ENCODE measurements at places on chromosomes 2 and 18.

GRCh38 chr18:48955830-48956261 is 5.1 kb upstream of the SMAD7 start:
- no peak for DNase-seq

DNA sequence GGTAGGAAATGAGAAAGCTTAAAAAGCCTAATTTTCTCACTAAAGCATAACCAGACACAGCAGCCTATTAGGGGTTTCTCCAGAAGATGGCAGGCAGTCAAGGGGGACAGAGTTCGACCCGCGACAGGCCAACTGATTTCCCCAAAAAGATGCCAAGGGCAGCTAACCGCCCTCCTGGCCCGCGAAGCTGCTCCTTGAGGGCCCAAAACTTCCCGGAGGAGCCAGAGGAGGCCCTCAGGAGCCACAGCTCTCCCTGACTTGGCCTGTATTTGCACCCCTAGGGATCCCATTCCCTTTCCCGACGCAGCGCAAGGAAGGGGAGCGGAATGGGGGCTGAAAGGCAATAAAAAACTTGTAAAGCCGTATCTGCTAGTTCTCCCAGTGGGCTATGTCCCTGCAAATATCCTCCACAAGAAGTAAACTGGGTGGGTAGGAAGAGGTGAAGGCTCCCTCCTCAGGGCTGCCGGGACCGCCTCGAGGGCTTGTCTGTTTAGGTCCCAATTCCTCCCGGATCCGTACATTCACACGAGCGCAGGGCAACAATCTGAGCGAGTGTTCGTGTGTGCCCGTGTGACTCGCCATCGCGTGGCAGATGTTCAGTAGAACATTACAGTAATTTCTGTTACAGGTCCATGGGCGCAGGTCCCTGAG is 756 bp upstream of the NAGK start:
- no peak for DNase-seq

GRCh38 chr2:43370146-43370545 is 143.7 kb upstream of the ZFP36L2 start:
- no peak for DNase-seq

- peak; percentile 47 for DNase-seq
Measured at GRCh38 chr2:95526360-95527341, 42.1 kb upstream of the TRIM43B start.

DNA sequence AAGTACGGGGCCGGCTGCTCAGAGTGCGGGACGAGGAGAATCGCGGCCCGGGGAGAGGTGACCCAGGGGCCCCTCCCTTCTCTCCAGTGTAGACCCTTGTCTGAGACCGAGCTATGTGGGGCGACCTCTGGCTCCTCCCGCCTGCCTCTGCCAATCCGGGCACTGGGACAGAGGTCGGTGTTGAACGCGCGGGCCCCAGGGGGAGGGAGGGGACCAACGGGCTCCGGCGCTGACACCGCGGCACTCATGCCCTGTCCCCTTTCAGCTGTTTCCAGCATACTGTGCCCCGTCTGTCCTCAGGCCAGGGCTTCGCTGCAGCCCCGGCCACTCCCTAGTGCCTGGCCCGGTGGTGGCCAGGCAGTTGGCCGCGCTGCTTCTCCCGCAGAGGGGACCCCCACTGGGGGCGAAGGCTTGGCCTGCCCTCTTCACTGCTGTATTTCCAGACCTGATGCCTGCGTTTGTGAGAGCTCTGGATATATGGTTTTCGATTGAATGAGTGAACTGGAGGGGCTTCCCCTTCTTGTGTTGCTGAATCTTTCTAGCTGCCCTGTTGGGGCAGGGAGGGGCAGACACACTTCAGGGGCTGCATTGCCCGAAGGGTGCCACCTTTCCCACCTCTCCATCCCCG is 809 bp downstream of the DBI start:
- no peak for DNase-seq
